ENCODE measurements at places on chromosomes 2 and 18.

DNA sequence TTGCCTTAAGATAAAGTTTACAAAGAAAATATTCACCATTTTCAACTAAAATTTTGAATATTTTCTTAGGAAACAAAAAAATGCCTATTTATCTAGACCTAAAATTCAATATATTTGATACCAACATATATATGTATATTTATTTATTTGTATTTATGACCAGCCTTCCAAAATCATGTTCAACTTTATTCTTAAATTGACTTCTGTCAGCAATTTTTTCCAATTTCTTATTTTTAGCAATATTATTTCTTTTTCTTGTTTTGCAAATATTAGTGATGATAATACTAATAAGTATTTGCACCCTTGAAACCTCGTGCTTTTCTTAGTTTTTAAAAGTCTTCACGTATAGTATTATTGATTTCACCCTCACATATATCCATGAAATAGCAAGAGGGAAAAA is 68.2 kb upstream of the PHLPP1 start:
- DNase-seq: no peak

- no peak for DNase-seq
Observed at GRCh38 chr2:174678395-174678794, 80.8 kb upstream of the WIPF1 start.

DNA sequence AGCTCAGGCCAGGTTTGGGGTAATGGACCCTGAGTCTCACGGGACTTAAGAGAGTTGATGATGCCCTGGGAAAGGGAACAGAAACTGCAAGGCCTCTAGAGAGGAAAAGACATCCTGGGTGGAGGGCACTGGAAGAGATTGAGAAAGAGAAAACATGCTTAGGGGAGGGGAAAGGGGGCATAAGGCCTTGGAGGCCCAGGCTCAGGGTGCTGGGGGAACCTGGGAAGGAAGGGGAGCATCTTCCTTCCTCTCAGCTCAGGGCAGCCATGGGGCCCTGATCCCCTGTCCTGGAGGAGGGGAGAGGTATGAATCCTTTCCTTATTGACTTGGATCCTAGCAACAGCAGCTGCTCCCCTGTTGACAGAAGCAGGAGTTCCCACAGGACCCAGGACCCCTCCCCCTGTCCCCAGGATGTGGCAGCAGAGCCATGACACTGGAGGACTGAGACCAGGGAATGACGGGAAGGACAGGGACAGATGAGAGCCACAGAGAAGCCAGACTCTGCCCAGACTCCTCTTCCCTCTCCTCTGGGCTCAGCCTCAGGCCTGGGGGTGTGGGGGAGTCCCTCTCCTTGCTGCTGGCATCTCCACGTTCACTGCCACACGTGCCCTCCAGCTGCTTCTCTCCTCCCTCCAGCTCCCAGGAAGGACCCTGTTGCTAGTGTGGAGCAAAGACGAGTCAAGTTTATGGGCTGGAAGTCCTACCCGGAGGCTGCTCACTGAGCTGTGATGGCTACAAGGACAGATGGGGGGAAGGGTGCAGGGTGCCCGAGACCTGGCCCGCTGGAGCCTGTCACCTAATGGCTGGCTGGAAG is 815 bp downstream of the GPBAR1 start:
- no peak for DNase-seq

DNA sequence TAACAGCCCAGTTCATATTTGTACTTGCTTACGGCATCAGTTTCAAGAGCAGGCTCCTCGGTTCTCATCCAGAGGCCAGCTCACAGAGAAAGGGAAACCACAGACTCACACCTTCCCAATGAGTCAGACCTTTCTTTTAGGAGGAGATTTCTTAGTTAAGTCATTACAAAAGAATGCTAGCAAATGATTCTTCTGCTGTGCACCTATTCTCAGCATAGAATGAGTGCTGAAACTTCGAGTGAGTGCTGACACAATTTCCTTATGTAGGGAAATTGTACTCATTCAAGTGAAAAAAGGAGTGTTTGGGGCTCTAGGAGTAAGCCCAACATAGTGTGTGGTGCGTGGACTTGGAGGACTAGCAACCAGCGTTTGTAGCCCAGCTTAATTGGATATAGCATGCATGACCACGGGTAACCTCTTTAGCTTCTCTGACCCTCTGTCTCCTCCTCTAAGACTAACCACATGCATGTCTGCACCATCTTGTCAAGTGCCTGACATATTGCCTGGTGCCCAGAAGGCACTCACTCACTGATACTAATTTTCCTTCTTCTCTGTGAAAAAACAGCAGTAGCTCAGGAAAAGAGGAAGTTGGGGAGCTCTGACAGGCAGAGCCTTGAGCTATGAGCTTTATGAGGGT is 87.0 kb downstream of the ALPK2 start:
- DNase-seq: peak; percentile 61

- no peak for DNase-seq
Observed at GRCh38 chr2:20400306-20400705, 46.6 kb upstream of the RHOB start.

GRCh38 chr18:55300936-55301531 is 287.0 kb downstream of the TCF4 start:
- DNase-seq: no peak

DNA sequence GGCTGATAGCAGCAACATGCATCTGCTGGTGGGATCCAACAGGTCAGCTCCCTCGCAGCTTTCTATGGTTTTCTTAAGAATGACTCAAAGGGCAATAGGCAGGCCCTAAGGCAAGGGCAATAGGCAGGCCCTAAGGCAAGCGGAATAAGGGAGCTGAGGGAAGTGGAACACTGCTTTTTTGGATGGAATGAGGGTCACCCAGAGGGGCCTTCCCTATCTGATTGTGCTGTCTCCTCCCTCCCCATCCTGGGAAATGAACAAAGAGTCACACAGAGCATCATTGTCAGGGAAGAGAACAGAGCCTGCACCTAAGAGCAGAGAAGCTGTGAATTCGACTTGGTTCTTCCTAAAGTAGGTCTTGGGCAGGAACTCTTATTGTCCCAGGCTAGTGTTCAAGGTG is 43.3 kb upstream of the PTPRM start:
- no peak for DNase-seq

GRCh38 chr2:235080101-235080500 is 128.3 kb downstream of the SH3BP4 start:
- DNase-seq: no peak

DNA sequence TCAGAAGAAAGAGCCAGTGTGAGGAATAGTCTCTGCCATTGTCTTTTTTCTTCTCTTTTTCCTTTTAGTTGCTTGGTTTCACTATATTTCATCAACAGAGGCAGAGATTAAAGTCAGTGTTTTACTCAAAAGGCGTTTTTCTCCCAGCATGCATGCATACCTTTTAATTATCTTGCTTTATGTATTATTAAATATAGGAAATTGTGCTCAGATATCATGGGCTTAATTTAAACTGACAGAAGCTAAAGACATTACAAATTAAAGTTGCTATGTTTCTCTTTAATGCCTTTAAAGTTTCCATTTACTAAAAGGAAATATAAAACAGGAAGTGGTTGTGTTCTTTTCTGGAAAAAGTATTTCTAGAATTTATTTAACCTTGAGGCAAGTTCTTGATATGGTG is 223.3 kb upstream of the ATP5MC3 start:
- DNase-seq: no peak

DNA sequence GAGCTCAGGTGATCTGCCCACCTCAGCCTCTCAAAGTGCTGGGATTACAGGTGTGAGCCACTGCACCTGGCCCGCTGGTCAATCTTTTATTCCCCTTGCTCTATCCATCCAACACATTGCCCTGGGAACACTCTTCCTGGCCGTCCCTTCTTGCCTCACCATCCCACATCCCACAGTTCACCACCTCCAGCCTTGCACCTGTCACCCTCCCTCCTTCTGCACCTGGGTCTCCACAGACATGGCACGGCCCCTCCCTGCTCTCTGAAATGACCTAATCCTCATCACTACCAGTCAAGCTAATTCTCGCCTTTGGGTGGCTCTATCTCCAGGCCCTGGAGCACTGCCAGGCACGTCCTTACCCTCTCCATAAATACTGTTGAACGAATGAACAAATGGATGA is 116.9 kb upstream of the TEX51 start:
- DNase-seq: no peak

- DNase-seq: no peak
Observed at GRCh38 chr2:69645031-69645431, 1.5 kb upstream of the AAK1 start.

DNA sequence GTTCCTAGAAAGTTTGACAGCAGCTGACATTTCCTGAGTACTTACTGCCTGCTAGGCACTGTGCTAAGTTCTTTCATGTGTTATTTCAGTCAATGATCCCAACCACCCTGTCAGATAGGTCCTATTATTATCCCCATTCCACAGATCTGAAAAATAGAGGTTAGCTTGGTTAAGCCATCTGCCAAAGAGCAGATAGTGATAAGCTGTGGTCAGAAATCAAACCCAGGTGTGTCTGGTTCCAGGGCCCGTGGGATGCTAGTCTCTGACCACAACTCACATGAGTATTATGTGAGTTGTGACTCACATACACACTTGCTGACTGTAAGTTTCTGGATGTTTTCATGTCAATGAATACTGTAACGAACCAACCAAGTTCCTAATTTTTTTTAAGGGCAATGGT is 132.0 kb upstream of the APCDD1 start:
- DNase-seq: no peak

DNA sequence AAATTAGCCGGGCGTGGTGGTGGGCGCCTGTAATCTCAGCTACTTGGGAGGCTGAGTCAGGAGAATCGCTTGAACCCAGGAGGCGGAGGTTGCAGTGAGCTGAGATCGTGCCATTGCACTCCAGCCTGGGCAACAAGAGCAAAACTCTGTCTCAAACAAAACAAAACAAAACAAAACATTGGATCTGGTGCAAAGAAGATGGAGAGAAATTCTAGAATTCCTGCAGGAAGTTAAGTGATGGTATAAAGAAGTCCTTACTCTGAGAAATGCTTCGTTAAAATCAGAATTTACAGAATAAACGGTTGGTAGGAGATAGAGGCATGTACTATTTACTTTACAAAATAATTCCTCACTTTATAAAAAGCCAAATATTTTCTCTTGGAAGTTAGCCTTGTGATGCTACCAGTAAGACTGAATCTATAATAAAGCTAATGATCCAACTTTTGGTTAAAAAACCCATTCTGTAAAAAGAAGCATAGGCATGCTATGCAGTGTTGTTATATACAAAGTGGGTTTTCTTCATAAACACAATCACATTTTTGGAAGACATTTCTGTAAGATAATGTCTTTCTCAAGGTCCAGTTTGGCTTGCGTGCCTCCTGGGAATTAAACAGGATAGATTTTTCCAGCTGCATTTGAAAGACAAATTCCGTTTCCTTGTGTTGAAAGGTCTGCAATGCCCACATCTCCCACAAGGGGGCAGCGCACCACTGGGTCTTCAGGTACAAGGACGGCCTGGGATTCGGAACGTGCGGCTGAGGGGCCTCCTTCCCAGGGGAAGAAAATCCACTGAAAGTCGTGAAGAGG is 35.6 kb upstream of the PNO1 start:
- DNase-seq: peak; percentile 36

DNA sequence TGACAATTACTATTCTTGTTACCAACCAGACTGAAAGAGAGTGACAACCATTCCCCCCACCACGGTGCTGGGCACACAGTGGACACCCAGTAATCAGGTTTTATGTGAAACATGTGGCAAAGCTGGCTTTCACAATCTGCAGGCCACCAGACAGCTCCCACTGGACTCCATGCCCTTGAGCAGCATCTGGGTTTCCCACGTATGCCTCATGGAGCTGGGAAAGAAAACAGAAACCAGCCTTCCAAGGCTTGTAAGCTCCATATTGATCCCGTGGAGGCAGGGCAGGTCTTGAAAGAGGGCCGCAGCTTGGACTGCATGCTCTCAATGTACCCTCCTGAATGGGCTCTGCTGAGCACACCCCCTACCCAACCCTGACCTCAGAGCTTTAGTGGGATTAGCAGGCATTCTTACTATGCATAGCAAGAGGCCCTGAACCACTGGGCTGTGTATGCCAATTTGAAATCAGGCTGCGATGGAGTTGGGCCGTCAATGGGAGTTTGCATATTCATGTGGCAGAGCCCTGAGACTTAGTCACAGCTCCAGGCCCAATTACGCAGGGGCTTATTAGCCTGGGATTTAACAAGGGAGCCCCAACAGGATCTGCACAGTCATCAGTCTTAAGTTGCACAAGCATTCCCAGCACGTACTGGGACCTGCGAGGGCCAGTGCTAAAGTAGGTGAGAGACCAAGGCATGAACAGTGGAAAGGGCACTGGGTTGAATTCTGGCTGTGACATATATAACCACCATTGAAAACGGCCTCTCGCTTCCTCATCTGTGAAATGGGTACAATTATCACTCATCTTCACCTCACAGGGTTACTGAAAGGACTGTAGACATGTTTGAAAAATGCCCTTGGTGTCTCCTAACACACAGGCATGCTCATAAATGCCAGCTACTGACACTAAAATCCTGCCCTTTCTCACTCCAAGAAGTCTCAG is 10.5 kb downstream of the C1QL2 start:
- DNase-seq: no peak

- no peak for DNase-seq
Observed at GRCh38 chr2:651951-652373, 25.2 kb downstream of the TMEM18 start.

- no peak for DNase-seq
Observed at GRCh38 chr2:120600335-120600734, 135.3 kb upstream of the GLI2 start.

DNA sequence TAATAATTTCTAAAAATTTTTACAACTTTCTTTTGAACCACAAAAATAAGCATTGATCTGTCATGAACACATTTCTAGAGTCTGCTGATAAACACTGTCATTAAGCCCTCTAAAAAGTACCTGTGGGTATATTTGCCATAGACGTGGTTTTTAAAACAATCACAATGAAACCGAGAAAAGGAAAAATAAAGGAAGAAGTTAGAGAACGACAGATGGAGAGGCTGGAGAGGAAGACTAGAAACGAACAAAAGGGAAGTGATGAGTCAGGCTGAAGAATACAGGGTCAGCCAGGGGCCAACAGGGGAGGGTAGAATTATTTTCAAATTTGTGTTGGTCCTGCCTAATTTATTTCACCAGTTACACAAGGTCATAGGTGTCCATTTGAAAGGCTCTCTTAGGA is 62.0 kb downstream of the MYL12B start:
- DNase-seq: no peak

- DNase-seq: no peak
Observed at GRCh38 chr2:18467749-18468360, 92.6 kb downstream of the RDH14 start.

DNA sequence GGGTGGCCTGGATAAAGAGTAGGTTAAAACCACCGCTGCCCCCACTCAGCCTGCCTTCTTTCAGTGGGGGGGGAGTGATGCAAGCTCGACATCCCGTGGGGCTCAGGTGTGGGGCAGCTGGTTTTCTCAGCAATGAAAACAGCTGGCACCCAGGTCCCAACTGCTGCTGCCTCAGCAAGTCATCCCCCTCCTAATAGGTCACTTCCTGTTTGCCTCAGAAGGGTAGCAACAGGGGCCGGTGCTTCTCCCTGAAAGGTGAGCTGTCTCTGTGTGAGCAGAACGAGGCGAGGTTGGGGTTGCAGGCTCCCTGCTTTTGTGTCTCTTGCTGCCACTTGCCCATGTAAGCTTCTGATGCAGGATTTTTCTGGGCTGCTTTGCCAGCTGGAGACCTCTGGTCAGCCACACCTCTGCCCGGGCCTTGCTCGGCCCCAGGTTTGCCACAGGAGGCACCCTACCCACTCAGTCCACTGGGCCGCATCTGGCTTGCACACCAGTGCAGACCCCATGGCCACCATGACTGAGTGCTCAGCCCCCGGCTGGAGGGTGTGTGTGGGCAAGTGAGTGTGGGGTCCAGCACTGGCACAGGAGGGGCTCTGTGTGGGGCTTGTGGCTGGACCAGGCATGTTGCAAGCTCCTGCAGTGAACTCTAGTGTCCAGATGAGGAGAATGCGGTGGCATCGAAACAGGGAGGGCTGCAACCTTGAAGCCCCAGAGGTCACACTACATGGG is 11.5 kb upstream of the ASB1 start:
- DNase-seq: no peak
